ENCODE measurements at places on chromosomes 12 and 14.
A peak's percentile ranks its signal among the peaks of the same experiment; 100 is the strongest.

- peak; percentile 41 for DNase-seq
Observed at GRCh38 chr12:63037746-63038712, 103.1 kb upstream of the PPM1H start.

DNA sequence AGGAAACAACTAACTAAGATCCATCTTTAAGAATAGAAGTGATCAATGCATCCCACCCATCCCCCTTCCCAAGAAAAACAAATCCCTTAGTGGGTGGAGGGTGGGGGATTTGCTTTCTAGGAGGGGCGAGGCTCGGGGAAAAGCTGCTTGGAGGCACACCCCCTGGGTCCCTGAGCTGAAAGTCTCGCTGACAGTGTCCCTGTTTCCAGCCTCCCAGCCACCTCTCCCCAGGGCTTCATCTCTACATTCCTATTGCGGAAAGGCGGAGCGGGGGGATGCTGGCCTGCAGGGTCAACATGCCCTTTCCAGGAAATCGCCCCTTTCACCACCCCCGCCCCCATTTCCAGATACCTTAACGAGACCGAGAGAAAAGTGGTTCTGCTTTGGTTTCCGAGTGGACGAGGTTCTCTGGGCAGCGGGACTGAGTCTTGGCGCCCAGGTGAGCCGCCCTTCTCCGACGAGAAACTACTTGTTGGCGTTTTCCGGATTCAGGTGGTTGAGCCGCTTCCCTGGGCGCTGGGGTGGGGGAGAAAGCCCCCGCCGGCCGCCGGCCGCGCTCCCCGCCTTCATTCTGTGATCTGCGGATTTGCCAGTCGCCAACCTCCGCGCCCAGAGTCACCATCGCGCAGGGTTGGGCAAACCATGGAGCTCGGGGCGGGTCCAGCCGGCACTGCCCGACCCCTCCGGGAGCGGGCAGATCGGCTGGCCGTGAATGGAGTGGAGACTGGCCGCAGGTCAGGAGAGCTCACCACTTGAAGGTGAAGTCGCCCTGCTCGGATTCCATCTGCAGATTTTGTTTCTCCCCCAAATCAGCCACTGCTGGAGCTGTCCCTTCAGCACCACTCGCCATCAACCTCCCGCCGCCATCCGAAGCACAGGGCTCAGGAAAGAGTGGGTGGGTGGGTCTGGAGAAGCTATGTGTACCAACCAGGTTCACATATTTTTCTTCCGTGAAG lies 505 bp downstream of the KCNC2 start:
- no peak for DNase-seq

- DNase-seq = no peak
Observed at GRCh38 chr12:114041136-114041535, 75.0 kb upstream of the RBM19 start.

DNA sequence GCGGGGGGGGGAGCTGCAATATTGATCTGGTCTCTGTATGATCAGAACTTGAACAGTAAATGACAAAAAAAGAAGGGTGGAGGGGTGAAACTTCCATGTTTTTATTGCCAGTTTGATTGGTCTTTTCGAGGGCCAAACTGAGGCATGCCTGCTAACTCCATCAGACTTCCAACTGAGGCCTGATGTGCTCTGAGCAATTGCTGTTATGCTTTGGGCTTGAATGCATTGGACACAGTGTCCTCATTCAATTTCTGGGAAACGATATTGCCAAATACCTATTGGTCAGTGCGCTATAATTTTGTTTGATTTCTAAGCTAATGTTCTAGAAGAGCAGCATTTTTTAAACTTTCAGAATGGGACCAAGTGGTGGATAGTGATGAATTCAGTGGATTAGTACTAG lies 2.1 kb upstream of the SLC38A2 start:
- no peak for DNase-seq

DNA sequence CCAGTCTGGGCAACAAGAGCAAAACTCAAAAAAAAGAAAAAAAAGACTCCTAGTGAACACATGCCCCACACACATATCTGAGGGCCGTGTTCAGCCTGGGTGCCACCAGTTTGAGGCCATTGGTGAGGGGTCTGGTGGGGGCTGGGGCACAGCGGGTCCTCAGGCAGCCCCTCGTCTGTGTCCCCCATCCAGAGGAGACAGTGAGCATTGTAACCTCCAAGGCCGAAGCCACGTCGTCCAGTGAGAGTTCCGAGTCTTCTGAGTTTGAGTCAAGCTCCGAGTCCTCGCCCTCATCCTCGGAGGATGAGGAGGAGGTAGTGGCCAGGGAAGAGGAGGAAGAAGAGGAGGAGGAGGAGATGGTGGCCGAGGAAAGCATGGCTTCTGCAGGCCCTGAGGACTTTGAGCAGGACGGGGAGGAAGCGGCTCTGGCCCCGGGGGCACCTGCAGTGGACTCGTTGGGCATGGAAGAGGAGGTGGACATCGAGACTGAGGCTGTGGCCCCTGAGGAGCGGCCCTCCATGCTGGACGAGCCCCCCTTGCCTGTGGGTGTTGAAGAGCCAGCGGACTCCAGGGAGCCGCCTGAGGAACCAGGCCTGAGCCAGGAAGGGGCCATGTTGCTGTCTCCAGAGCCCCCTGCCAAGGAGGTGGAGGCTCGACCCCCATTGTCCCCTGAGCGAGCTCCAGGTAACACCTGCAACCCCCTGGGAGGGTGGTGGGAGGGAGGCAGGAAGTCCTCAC lies 15.6 kb downstream of the SETD1B start:
- DNase-seq = no peak

- no peak for DNase-seq
Observed at GRCh38 chr12:1305791-1306500, 288.4 kb downstream of the FBXL14 start.

- DNase-seq = no peak
Observed at GRCh38 chr12:47534695-47535094, 171.1 kb downstream of the RPAP3 start.

- no peak for DNase-seq
Observed at GRCh38 chr14:80477388-80478160, 266.3 kb upstream of the DIO2 start.

DNA sequence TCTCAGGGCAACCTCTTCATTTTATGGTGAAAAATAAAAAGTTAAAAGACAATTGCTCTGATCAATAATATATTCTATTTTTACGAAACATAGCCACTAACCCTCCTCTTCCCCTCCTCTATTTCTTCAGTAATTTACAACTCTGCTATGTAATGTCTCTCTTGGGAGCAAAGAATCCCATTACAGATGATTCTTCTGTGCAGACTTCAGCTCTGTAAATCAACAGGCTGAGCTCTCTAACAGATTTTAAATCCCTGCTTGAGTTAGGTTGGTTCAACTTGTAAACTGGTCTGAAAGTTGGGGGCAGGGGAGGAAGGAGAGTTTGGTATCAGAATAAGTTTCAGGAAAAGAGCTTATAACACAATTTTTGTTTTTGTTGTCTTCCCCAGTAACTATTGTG lies 151.0 kb downstream of the SLC25A21 start:
- no peak for DNase-seq

GRCh38 chr12:26963413-26963812 lies 25.1 kb downstream of the FGFR1OP2 start:
- no peak for DNase-seq
